Activated CD4-positive, alpha-beta T cell treated with anti-CD3 and anti-CD28 coated beads, Interleukin-2, amount 50 U/mL, for 24 hours (primary cell): ENCODE measurements at places on chromosomes 2 and 18.

DNA sequence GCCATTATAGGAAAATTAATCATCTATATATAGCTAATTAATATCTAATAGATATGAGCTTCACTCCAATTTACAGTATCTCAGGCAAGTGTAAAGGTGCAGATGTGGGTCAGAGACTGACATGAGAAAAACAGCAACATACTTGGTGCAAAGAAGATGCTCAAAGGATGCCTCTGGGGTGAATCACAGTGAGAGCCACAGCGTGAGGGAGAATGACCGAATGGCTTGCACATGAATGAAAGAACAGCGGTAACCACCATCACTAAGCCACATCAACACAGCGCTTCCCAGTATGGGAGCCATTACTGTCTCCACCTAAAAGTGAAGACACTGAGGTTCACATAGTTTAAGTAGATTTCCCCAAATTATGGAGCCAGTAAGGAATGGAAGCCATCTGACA, 423.4 kb upstream of the ID2 start:
- DNase-seq, result no peak

- no peak for DNase-seq
These were observed 183.3 kb downstream of the ASXL3 start for GRCh38 chr18:33761363-33761762.

DNA sequence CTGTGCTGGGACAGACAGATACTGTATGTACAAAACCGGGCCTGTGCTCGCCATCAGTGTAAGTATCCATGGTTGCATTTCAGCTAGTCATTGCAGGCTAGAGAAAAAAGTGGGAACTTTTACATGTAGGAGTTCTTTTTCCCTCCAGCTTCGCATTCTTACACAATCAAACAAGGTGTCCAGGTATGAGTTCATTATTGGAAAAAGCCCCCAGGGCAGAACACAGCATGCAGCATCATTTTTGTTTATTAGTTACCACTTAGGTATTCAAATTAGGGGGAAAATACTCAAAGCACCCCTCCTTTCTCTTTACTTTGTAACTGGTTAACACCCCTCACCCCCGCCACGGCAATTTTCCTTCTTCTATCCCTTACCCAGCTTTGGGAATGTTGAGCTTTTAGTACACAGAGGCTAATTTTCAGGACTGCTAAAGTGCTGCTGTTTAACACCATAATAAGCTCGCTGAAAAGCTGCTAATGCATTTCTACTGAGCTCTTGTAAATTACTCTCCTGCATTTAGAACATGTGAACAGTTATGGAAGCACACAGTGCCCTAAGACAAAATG, 13.6 kb downstream of the UPP2 start:
- no peak for DNase-seq

- DNase-seq, result no peak
These were observed 896 bp downstream of the CACNB4 start for GRCh38 chr2:152097801-152098495.

DNA sequence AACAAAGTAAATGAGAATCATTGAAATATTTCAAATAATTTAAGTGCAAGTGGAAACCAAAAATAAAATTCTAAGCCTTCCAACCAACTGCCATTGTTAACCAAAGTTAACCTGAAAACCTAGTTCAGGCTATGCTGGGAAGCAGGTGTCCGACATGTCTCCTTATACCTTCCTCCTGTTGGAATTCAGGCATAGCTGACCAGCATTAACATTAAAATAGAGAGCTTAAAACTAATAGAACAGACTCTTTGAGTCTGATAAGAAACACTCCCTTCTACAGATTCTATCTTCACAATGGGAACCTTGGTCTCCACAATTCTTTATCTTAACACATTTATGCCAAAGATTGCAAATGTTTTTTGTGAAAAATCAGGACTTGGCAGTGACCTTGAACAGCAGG, 1004.9 kb upstream of the NRXN1 start:
- DNase-seq, result no peak

DNA sequence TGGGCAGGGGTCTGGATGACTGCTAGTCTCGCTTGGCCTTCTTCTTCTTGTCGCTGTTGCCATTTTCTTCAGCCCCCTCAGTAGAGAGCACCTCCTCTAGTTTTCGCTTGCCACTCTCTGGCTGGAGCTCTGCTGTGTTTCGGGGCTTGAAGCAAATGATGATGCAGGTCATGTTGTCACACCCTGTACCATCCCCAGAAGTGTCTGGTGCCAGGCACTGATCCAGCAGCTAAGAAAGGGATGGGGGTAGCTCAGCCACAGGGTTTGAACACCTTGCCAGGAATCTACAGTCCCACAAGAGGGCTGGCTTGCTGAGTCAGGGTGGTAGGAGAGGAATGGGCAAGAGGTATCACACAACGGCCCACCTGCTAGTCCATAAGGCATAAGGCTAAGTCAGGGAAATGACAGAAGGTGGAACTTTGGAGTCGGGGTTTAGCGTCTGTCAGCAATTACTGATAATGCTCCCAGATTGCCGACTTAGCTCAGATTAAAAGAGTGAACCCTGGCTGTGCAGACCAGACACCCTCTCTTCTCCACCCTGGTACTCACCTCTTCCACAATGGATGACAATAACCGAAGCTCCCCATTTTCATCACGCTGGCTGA, 1.1 kb upstream of the ZNF513 start:
- no peak for DNase-seq

- DNase-seq, result no peak
These were observed 257.5 kb upstream of the FN1 start for GRCh38 chr2:215693193-215693998.

- DNase-seq, result no peak
These were observed 1019.5 kb downstream of the TMEM182 start for GRCh38 chr2:103781313-103781712.

DNA sequence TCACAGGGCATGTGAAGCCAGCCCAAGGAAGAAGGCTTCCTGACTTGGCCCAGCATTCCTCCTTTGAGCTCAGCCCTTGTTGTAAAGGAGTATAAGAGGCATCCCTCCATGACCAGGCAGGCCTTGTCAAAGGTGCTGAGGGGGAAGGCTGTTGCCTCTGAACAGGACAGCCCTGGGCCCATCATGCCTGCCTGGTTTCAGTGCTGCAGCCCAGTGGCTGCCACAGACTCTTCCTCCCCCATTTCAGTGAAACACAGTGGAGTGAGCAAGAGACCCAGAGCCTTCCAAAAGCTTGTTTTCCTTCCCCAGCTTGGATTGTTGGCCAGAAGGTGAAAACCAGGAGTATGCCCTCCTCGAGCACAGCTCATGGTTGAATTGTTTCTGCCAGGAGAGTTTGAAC, 19.9 kb upstream of the RPL37A start:
- no peak for DNase-seq

GRCh38 chr2:186691231-186691630, 2.6 kb upstream of the FAM171B start:
- no peak for DNase-seq

- DNase-seq, result no peak
These were observed 1253.5 kb upstream of the CDH2 start for GRCh38 chr18:29430416-29430815.

- no peak for DNase-seq
These were observed 897 bp downstream of the GPR45 start for GRCh38 chr2:105242286-105242993.

DNA sequence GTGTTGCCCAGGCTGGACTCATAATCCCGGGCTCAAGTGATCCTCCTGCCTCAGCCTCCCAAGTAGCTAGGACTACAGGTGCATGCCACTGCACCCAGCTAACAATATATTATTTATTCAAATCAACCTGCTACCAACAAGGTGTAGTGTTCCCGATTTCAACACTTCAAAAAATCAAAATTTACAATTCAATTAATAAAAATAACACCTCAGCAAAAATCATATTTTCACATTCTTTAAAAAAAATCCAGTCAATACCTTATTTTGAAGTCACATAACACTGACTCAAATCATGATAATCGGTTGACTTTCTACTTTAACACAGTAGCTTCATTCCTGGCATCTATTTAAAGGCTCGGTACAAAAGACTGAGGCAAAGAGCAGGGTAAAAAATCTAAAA, 7.2 kb downstream of the GPR75 start:
- DNase-seq, result no peak

DNA sequence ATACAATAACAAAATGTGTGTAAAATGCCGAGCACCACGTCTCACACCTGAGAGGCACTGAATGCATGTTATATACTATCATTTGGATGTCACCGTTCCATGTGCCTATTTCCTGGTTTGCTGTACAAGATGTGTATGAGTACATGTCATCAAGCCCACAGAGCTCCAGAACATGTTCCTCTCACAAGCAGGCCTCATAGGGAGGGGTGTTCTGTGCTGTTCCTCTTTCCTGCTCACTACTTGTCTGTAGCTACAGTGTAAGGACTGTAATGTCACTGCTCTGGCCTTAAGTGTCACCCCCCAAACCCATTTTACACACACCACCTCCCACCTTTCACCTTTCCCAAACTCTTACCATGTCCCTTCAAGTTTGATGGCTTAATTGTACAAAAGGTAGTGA, 1.8 kb downstream of the AFF3 start:
- no peak for DNase-seq

GRCh38 chr2:7774481-7774880, 857.3 kb downstream of the RNF144A start:
- DNase-seq, result no peak

DNA sequence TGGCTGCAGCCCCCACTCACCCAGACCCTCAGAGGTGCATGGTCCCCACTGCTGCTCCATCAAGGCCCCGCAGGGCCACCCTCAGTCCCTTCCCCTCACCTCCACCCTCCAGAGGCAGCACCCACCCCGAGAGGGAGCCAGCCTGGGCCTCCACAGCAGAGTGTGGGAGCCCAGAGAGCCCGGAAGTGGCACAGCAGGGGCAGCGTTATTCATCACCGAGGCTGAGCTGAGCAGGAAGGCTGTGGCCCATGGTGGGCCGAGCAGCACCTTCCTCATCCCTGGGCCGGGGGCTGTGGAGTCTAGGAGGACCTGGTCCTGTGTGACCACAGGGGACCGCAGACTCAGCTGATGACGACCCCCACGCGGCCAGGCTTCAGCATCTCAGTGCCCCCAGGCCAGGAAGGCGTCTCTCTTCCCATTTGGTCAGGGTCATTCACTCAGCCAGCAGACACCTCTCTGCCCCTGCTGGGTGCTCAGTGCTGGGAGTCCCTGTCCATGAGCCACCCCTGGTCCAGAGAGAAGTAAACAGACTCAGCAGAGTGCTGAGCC, 258.1 kb downstream of the ATAD2B start:
- DNase-seq, result no peak

DNA sequence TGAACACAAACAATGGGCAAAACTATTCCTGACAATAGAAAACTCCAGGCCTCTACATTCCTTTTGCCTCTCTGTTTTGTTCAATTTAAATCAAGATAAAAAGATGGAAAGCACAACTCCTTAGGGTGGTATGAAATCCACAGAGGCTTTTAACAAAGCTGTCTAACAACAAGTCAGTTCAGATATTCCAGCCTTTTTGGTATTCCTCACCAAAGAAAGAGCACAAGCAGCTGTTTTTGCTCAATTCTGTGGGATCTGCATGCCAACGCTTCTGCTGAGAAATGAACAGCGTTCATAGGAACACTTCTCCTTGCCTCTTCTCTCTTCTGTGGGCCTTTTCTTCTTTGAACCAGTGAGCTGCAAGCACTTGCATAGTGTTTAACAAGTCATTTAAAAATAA, 411.6 kb upstream of the TCF4 start:
- DNase-seq, result no peak

DNA sequence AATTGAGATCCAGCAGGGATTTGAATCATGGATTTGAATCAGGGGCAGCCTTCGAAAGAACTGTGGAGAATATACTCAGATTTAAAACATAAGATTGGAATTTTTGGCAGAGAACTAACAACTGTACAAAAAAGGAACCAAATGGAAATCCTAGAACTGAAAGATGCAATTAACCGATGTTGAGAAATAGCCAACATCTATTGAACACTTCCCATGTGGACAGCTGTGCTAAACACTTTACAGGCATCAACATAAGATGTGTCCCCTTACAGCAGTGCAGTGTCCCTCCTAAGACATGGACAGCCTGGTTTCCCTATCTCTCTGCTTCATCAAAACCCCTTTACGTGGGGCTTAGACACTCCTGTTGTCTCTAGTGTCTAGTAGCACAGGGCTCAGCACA, 3.7 kb upstream of the IL1RN start:
- DNase-seq, result no peak

DNA sequence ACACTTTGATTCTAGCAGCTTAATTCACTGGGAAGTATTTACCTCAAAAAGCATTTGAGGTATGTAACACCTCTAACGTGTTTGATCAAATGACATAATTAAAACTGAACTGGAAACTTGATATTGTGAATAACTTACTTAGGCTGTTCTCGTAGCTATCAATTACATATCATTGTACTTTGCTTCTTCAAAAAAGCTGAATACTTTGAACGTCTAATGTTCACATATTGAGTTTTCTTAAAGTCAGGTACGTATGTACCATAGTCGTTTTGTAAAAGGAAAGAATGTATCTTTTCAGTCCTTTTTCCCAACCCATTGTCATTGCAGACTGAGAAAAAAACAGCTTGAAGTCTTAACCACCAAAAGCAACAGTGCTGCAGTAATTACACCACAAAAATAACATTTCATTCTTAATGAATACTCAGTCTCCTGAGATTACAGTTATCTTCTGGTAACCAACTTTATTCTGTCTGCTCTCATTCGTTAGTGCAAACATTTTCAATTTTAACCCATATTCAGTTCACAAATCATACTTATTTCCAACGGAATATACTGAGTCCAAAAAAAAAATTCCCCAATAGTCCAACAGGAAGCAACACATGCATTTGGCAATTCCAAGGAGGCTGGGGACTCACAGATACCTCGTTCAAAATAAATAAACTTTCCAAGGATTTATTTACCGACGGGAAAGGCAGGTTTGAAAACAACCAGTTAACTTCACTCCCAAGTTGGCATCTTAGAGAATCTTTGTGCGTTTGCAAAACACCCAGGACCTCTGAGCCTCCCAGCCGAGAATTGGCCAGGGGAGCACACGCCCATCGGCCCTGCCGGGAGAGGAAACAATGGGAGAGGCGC, 1.1 kb downstream of the CHN1 start:
- no peak for DNase-seq

- DNase-seq, result no peak
These were observed 367 bp downstream of the TGFA start for GRCh38 chr2:70553334-70553583.

DNA sequence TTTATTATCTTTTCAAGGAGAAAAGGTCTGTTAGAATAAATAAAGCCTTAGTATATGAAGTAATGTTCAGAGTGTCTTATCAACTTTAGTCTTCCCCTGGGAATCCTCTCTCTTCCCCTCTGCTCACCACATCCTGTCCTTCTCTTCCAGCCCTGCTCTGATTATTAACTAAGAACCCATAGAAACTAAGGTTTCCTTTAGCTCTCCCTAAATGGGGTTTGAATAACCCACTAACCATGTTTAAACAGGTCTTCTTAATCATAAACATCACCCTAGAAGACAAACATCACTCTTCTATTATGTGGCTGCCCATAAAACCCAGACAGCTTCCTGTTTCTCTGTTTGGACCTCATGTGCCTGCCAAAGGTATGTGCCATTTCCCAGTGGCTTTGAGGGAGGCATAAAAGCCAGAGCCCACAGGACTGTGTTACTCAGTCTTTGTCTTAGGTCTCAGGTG, 50.1 kb downstream of the SLC14A1 start:
- DNase-seq, result no peak

DNA sequence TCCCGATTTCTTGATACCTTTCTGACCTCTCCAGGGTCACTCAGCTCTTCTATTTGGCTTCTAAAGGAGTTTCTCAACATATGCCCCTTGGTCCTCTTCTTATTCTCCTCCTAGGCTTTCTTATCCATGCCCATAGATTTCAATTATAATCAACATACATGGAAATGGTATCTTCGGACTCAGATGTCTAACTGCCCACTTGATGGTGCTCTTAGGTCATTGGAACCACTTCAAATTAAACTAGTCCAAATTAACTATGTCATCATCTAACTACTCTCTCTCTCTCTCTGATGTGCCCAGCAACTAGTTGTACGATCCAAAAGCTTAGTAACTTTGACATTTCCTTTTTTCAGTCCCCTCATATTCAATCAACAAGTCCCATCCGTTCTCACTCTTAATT, 43.2 kb upstream of the GPR75 start:
- DNase-seq, result no peak
